ENCODE measurements at places on chromosomes 6 and 20. TPM values are rescaled to one million over a fixed set of nuclear protein-coding genes. Genes with fewer than 3 reads are reported as not detected.

The SASH1 gene
- 88.0 TPM for total RNA-seq

DNA sequence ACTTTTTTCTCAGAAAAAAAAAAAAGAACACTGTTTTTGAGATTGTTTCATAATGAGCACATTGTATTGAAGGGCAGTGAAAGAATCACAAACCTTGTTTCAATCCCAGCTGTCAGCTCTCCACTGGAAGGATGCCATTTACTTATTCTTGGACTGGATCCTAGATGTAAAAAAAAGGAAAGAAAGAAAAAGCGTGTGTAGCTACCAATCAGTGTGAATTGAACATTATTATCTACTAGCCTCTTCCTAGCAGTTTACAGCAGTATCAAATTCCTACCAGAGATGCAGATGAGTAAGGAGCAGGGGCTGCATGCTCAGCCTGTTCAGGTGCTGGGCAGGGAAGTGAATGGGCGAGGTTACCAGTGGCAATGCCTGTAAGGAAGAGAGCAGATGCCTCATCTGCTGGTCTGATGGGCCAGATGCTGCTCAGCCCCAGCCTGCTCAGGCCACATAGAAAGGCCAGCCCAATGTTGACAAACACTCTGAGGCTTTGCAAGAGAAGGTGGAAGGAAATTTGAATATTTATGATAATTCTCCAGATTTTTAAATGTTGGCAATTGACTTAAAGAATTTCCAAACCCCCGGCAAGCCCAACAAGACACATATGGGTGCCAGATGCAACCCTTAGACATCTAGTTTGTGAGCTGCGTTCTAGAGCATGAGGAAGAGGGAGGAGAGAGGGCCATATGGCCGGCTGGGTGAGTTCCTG, 189.5 kb downstream of the IBTK start:
- H3K4me3 ChIP-seq, result no peak overlapping the region
- H3K36me3 ChIP-seq, result no peaks in the 10 kb centered on the region
- H3K27ac ChIP-seq, result no peak overlapping the region
- no peaks in the 10 kb centered on the region for H3K27me3 ChIP-seq
- peaks cover 10% of the 10 kb centered on the region for H3K4me1 ChIP-seq
- no peak for DNase-seq

- H3K36me3 ChIP-seq, result no peaks in the 10 kb centered on the region
- no peak overlapping the region for H3K4me3 ChIP-seq
- no peak overlapping the region for H3K27ac ChIP-seq
- H3K4me1 ChIP-seq, result peaks cover 13% of the 10 kb centered on the region
Observed at GRCh38 chr20:15292405-15292804, 955.0 kb upstream of the FLRT3 start.

GRCh38 chr20:32804022-32804715, 15.6 kb upstream of the MAPRE1 start:
- H3K27me3 ChIP-seq, result no peaks in the 10 kb centered on the region
- H3K36me3 ChIP-seq, result peaks cover 32% of the 10 kb centered on the region
- peaks cover 14% of the 10 kb centered on the region for H3K4me1 ChIP-seq

The PBOV1 gene
- not detected for total RNA-seq

- peaks cover 8% of the 10 kb centered on the region for H3K4me1 ChIP-seq
- no peak overlapping the region for H3K4me3 ChIP-seq
- H3K27me3 ChIP-seq, result no peaks in the 10 kb centered on the region
- DNase-seq, result no peak
- no peak overlapping the region for H3K27ac ChIP-seq
Observed at GRCh38 chr6:8329562-8329961, 105.8 kb downstream of the SLC35B3 start.

The KIF16B gene
- total RNA-seq, result 8.8 TPM

DNA sequence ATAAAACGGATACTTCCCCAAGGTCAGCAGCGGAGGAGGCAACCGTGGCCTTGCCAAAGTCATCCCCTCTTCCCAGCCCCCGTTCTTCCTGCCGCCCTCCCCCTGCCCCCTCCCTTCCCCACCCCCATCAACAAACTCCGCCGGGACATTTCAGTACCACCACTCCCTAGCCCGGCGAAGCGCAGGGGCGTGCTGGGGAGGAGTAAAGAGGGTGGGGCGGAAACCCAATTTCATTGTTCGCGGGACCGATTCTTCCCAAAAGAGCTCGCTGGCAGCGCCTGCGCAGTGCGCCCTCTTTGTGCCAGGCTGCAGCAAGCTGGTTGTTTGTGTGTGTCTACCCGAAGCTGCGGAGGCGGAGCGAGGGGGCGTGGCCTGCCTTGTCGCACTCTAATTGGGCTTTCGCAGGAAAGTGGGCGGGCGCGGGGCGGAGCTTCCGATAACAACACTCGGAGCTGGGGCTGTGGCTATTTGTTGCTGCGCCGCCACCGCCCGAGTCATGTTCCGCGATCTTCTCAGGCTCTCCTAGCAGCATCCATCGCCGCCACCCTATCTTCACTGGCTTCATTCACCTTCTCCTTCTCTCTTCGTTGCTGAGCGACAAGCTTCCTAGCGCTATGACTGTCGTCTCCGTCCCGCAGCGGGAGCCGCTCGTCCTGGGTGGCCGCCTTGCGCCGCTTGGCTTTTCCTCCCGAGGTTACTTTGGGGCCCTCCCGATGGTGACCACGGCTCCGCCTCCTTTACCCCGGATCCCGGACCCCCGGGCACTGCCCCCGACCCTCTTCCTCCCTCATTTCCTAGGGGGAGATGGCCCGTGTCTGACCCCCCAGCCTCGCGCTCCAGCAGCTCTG, at the start of gene PNRC1:
PNRC1 (plus strand) TSS at position 471 of the 848 bp plus-strand sequence; CDS start at position 615, 144 bp downstream.
- peak within 1 kb of the TSS; percentile 99 for H3K4me3 ChIP-seq
- peak; percentile 100 for DNase-seq
- peaks cover 3% of the 10 kb centered on the region for H3K27me3 ChIP-seq
- peaks cover 9% of the 10 kb centered on the region for H3K36me3 ChIP-seq
- H3K27ac ChIP-seq, result peak within 1 kb of the TSS; percentile 99

GRCh38 chr6:43962458-43962857, 164.8 kb downstream of the MRPL14 start:
- DNase-seq, result no peak
- H3K4me3 ChIP-seq, result no peak overlapping the region
- H3K27ac ChIP-seq, result no peak overlapping the region
- no peaks in the 10 kb centered on the region for H3K27me3 ChIP-seq

GRCh38 chr6:158762787-158763433, 56.3 kb downstream of the EZR start:
- H3K4me1 ChIP-seq, result no peaks in the 10 kb centered on the region
- no peak for DNase-seq
- H3K36me3 ChIP-seq, result peaks cover 4% of the 10 kb centered on the region
- H3K27ac ChIP-seq, result peak overlapping the region; percentile 62
- H3K27me3 ChIP-seq, result no peaks in the 10 kb centered on the region

DNA sequence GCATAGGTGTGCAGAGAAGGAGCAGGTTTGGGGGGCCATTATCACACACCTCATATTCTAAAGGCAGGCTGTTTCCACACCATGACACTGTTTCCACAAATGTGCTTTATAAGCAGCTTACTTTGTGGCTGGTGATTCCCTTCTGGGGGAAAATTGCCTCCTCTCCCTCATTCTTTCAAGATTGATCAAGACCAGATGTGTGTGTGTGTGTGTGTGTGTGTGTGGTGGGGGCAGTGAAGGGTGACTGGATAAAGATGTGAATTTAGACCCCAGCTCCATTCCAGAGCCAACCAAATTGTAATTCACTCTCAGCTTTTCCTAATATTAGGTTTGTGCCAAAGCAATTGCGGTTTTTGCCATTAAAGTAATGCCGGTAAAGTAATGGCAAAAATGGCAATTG, 45.6 kb downstream of the EDN3 start:
- H3K27ac ChIP-seq, result no peak overlapping the region
- H3K27me3 ChIP-seq, result peaks cover 11% of the 10 kb centered on the region
- no peak overlapping the region for H3K4me3 ChIP-seq
- DNase-seq, result no peak
- no peaks in the 10 kb centered on the region for H3K4me1 ChIP-seq

The RCAN2 gene
- 3.6 TPM for total RNA-seq

- H3K4me3 ChIP-seq, result no peak overlapping the region
- DNase-seq, result peak; percentile 9
- H3K36me3 ChIP-seq, result no peaks in the 10 kb centered on the region
- no peaks in the 10 kb centered on the region for H3K27me3 ChIP-seq
- H3K4me1 ChIP-seq, result no peaks in the 10 kb centered on the region
- no peak overlapping the region for H3K27ac ChIP-seq
Observed at GRCh38 chr6:161922631-161923119, 648.8 kb upstream of the AGPAT4 start.

The KIF6 gene
- 2.3 TPM for total RNA-seq

DNA sequence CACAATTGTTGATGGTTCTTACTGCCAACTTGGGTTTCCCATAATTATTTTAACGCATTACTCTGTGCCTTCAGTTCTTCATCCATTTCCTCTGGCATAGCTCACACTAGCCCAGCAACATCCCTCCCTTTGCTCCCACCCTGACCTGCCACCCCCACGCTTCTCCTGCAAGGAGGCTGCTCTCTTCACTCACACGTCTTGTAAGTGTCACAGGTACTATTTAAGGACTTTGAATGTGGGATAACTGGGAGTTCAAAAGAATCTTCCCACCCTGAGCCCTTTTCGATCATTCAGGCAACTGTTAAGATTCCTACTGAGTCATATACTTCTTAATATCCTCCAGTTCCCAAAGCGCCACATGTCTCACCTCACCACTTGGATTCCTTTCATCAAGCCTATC, 95.4 kb downstream of the PXDC1 start:
- no peaks in the 10 kb centered on the region for H3K36me3 ChIP-seq
- DNase-seq, result no peak

DNA sequence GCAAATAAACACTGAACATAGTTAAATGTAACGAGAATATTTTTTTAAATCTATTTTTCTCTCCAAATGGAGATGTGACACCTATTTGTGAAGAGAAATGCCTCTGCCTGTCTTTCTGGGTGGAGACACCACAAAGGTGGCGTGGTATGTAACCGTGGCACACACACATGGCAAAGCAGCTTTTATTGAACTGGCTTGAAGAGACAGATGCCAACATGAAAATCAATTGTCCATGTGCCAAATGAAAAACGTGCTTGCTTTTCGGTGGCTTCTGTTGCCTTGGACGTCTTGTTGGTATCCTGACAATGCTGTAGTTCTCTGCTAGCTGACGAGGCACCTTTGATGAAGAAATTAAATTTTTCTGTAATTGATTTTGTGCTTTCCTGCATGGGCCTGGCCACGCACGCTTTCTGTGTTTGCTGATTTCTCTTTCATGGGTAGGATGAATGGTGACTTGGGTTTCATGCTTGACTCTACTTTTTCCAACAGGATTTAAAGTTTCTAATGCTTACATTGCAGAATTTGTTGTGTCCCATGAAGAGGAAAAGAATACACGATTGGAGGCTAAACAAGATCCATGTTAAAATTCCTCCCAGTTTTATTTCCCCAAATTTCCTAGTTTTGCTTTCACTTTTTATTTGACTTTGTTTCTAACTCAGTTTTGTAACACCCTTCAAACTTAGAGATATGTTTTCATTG, 202.6 kb downstream of the TMEM242 start:
- no peaks in the 10 kb centered on the region for H3K27me3 ChIP-seq
- peak overlapping the region; percentile 81 for H3K27ac ChIP-seq
- H3K36me3 ChIP-seq, result no peaks in the 10 kb centered on the region
- peaks cover 7% of the 10 kb centered on the region for H3K4me1 ChIP-seq

- DNase-seq, result no peak
- no peaks in the 10 kb centered on the region for H3K36me3 ChIP-seq
- H3K27me3 ChIP-seq, result no peaks in the 10 kb centered on the region
- H3K27ac ChIP-seq, result no peak overlapping the region
- peaks cover 17% of the 10 kb centered on the region for H3K4me1 ChIP-seq
- no peak overlapping the region for H3K4me3 ChIP-seq
Observed at GRCh38 chr6:34982424-34982852, 93.4 kb downstream of the ANKS1A start.

The ME1 gene
- 4.4 TPM for total RNA-seq

GRCh38 chr6:16660157-16660497, 101.1 kb downstream of the ATXN1 start:
- H3K4me3 ChIP-seq, result no peak overlapping the region
- H3K27me3 ChIP-seq, result peaks cover 6% of the 10 kb centered on the region
- peaks cover 16% of the 10 kb centered on the region for H3K4me1 ChIP-seq
- H3K36me3 ChIP-seq, result no peaks in the 10 kb centered on the region
- H3K27ac ChIP-seq, result no peak overlapping the region
- DNase-seq, result no peak

The FAXC gene
- 26.7 TPM for total RNA-seq

DNA sequence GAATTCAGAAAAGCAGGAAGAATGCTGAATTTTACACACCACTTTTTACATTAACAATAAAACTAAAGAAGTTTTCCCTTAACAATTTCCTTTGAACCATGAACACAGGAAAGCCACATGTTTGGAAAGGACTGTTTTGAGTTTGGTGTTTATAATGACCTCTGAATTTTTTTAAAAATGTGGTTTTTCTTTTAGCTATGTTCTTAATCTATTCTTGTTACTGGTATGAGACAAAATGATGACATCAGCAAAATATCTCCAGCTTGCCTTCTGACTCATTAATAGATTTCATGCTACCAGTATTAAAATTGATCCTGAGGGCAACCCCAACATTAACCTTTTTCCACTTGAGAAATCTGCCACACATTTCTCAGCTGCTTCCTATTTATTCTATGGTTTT, 217.5 kb upstream of the THEMIS start:
- no peak overlapping the region for H3K27ac ChIP-seq
- H3K36me3 ChIP-seq, result no peaks in the 10 kb centered on the region
- no peaks in the 10 kb centered on the region for H3K27me3 ChIP-seq
- H3K4me3 ChIP-seq, result no peak overlapping the region

The WFDC12 gene
- total RNA-seq, result not detected

- no peak overlapping the region for H3K27ac ChIP-seq
- no peak for DNase-seq
- H3K4me1 ChIP-seq, result no peaks in the 10 kb centered on the region
- H3K36me3 ChIP-seq, result no peaks in the 10 kb centered on the region
- no peaks in the 10 kb centered on the region for H3K27me3 ChIP-seq
Observed at GRCh38 chr6:20365456-20365855, 36.2 kb upstream of the E2F3 start.

- no peaks in the 10 kb centered on the region for H3K36me3 ChIP-seq
- H3K4me3 ChIP-seq, result no peak overlapping the region
- peaks cover 4% of the 10 kb centered on the region for H3K4me1 ChIP-seq
- no peak overlapping the region for H3K27ac ChIP-seq
Observed at GRCh38 chr6:136129365-136129764, 120.7 kb downstream of the MTFR2 start.

- no peak overlapping the region for H3K27ac ChIP-seq
- H3K4me1 ChIP-seq, result peaks cover 6% of the 10 kb centered on the region
- no peak for DNase-seq
- H3K36me3 ChIP-seq, result no peaks in the 10 kb centered on the region
Observed at GRCh38 chr20:63100174-63100925, 93.6 kb upstream of the BHLHE23 start.
